ENCODE measurements at places on chromosomes 6 and 20.

- no peak for DNase-seq
These were observed 720 bp downstream of the PCED1A start for GRCh38 chr20:2839732-2840137.

DNA sequence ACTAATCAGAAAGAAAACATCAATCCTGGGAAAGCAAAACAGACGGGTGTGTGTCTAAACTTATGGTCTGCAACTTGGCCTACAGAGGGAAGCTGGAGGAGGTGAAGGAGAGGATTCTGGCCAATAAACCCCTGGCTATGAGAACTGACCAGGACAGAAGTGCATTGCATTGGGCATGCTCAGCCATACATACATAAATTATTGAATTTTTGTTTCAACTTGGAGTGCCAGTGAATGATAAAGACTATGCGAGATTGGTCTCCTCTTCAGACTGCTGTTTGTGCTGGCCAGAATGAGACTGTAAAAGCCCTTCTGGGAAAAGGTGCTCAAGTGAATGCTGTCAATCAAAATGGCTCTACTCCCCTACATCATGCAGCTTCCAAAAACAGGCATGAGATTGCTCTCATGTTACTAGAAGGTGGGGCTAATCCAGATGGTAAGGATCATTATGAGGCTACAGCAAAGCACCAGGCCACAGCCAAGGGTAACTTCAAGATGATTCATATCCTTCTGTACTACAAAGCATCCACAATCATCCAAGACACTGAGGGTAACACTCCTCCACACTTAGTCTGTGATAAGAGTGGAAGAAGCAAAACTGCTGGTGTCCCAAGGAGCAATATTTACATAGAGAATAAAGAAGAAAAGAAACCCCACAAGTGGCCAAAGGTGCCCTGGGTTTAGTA lies 17.4 kb downstream of the ADNP start:
- DNase-seq, result no peak

DNA sequence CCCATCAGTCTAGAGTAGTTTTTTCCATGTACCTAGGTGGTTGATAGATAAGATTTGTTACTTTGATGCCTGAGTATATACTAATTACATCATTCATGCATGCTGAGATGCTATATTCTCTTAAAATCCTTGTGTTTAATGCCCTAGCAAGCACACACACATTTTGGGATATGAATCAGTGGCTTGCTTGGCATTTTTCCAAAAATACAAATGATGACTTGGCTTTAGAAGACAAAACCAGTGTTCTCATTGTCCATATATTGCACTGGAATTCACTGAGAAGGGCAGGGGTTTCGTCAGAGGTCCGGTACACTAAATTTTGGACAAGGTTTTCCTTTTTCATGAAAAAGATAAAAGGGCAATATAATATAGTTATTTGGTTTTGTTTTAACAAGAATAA lies 24.9 kb downstream of the GTPBP2 start:
- DNase-seq, result no peak

- DNase-seq, result no peak
These were observed 6.7 kb downstream of the RAD21L1 start for GRCh38 chr20:1232286-1233111.

DNA sequence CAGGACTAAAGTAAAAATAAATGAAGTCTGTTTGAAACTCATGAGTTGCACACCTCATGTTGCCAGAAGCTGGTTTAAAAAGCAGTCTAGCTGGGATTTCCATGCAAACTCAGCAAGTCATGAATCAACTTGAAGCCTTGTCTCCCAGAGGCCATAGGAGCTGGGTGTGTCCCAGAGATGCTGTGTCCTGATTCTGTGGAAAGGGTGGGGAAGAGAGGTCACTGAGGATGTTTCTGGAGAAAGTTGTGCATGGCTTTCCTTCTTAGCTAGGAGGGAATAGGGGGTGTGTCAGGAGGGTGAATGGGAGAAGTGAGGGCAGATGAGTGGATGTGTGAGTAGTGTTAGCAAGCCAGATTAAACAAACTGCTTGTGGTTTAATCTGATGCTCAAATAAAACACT lies 111.3 kb downstream of the ADAT2 start:
- no peak for DNase-seq

GRCh38 chr6:3726421-3726820 lies 25.1 kb downstream of the PXDC1 start:
- DNase-seq, result no peak

- DNase-seq, result no peak
These were observed 47.4 kb downstream of the COL21A1 start for GRCh38 chr6:56199956-56200355.

DNA sequence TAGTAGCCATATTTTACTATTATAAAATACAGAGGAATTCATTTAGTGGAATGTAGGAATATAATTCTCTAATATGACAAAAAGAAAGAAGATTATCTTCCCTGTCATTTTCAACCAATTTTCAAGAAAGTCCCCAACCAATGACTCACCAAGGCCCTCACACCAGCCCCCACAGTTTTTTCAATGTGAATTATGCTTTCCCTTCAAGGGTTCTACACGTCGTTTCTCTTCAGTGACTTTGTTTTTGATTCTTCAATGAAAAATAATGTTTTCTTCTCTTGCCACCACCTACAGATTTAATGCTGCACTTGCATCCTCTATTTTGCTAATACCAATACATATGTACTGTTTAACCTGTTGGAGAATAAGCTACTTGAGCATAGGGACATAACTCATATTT lies 841.3 kb downstream of the PHF3 start:
- no peak for DNase-seq

DNA sequence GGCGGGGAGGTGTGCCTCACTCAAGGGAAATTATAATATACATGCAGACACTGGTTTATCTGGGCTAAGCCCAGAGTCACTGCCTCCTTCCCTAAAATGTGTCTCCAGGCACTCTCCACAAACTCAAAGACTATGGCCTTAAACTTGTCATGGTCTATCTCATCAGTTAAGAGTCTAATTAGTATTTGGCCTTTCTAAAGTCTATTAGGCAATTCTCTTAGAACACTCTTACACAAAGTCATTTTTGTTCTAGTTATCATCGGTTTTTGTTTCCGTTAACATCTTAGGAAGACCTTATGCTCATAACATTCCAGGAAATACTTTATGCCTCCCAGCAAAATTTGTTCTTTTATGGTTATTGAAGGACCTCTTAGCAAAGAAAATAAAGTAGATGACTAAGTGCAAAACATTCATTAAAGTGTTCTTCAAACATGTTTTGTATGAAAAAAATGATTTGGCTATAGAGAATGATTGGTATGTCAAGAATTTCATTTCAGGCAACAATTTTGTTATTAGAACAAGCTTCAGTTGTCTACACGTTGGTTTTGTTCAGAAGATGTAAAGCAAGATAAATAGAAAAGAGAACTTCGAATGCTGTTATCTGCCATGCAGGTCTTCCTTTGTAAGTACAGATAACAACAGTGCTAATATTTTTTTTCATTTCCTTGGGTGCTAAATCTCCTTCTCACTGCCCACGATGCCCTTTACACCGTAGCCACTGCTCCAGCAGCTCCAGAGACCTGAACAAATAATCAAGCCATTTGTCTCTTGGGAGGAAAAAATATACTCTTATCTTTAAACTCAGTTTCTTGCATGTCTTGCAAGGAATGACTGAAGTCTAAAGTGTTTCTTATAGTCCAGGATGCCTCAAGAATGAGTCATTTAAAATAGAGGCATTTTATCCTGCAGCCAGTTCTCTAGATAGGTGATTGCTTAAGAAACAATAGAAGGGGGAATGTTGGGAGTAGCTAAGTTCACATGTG lies 170.4 kb downstream of the HTR1B start:
- no peak for DNase-seq

DNA sequence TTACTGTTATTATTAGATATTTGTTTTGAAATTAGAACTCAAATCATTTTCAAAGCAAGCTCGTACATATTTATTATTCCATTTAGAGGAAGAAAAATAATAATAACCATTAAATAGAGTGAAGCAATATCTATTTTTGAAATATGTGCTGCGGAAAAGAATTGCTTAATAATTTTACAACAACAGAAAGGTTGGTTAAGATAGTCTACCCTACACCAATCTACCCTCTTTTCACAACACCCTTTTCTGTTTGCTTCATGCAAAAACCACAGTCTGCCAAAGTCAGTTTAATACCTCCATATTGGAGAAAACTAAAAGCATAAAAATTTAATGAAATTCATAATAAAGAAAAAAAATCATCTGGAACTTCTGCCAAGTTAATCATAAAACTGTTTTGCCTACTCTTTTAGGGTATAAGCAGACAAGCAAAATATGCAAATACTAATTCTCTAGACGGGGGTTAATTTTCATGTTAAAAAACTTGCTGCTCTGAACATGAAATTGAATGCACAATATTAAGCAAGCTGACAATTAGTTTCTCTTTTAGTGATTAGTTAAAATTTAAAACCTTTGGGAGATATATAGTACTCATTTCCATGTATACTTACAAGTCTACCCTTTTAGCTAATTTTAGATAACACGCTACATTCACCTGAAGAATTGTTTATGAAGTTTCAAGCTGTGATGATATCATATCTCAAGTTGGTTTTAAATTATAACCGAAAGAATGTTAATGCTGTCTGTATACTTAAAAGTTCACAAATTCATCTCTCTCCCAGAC lies 100.2 kb downstream of the AHI1 start:
- no peak for DNase-seq

- no peak for DNase-seq
These were observed 60.9 kb upstream of the RBM24 start for GRCh38 chr6:17220040-17220910.

GRCh38 chr6:131216246-131216645 lies 81.0 kb downstream of the AKAP7 start:
- DNase-seq, result no peak

DNA sequence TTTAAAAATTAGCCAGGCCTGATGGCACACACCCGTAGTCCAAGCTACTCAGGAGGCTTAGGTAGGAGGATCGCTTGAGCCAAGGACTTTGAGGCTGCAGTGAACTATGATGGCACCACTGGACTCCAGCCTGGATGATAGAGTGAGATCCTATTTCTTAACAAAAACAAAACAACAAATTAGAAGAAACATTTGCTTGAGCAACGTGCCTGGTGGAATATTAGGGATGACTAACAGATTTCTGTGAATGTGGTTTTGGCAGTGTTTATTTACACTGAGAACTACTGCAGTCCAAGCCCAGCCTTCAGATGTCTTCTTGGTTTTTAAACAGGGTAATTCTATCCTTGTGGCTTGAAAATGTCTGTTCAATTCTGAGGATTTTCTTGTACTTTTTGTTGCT lies 9.2 kb downstream of the PPP1R3G start:
- no peak for DNase-seq

DNA sequence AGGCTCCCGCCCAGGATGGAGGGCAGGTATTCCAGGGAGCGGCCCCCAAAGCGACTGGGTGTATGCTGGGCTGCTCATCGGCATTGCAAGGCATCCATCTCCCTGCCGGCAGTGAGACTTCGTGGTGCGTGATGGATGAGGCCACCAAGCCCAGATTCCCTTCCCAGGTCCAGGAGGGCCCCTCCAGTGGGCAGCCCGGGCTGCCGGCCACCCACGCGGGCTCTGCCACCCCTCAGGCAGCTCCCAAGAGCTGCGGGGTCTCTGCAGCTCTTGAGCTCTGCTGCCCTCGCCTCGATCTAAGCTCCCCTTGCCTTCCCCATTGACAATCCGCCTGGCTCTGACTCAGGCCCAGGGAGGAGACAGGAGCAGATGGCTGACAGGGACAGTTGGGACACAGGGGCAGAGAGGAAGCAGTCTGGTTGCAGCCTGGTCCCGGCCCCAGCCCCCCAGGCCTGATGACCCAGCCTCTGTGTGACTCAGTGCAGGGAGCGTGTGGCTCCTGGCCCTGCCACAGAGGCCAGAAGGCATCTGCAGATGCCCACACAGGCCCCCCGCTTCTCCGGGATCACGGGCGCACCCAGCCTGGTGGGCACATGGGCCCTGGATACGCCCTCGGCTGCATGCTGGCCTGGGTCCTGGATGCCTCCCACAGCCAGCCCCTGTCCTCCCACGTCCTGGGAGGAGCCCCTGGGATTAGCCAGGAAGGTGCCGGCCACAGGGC lies 33.0 kb downstream of the SLCO4A1 start:
- DNase-seq, result no peak

DNA sequence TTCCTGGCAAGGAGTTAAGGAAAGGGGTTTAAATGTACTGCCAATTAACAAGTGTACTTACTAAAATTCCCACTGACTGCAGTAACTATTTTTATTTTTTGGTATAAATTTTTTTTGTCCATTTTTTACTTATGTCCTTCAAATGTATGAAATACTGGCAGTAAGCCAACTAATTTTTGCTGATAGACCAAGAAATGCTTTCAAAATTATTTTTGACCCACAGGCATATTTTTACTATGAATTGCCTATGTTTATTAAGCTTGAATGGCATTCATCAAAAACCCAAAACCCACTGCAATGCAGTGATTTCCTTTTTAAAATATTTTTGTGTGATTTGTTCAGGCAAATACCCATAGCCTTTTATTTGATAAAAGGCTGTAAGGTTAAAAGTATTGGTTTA lies 560.1 kb downstream of the UTRN start:
- DNase-seq, result no peak

GRCh38 chr6:79719248-79719960 lies 88.3 kb downstream of the SH3BGRL2 start:
- DNase-seq, result no peak

DNA sequence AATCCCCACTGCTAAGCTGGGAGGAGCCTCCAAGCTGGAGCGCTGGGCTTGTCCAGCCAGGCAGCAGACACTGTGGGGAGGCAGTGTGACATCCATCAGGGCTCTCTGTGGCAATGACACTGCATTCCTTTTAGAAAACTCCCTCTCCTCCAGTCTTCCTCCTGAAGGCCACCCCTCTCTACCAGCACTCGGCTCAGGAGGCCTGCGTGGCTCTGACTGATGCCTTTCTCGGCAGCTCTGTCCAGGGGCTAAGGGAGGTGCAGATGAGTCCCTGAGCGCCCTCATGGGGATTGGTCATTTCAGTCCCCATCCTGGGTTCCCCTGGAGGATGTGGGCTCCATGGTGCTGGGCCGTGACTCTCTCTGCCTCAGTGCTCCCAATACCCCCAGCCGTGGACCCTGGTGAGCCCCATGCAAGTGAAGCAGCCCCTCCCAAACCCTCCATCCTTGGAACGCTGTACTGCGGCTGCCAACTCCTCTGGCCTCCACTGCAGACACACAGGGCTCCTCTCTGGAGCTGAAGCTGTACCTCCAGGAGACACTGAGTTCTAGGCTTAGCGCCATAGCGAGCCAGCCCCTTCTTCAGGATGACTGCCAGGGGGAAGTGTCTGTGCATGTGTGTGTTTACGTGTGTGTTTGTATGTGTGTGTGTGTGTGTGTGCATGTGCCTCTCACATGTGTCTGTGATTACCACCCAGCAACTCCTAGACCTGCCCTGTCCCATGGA lies 209.6 kb downstream of the ERMARD start:
- DNase-seq, result no peak

- no peak for DNase-seq
These were observed 123.1 kb downstream of the OLIG3 start for GRCh38 chr6:137370871-137371633.

DNA sequence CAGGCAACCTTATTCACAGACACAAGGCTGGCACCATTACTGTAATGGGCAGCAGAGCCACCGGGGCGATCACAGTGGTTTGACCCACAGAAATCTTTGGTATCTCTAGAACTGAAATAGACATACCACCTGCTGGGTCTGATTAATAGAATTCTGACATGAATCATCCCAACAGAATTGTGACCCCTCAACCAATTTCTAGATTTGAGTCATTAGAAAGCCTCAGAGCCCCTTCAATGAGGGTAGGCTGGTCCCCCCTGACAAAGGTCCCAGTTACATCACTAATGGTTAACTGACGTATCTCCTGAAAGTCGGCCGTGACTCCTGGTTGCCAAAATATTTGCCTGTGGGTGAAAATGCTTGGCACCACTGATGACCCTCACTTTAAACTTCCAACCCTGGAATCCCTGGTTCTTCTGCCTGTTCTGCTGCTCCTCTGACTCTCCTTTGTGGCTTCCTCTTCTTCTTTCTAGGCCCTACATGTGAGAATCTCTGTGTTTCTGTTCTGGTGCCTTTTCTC lies 124.9 kb upstream of the ARID1B start:
- DNase-seq, result no peak

Data from CD4-positive, alpha-beta T cell treated with Interleukin-4 for 4 hours (primary cell).